ENCODE measurements at places on chromosomes 1 and 21. TPM values are rescaled to one million over a fixed set of nuclear protein-coding genes. Genes with fewer than 3 reads are reported as not detected.
A peak's percentile ranks its signal among the peaks of the same experiment; 100 is the strongest.

Gene CD1E
- not detected for total RNA-seq

Gene SEMA6C
- 77.7 TPM for total RNA-seq

Gene FLG2
- not detected for total RNA-seq

- DNase-seq: peak; percentile 74
These were observed 2.7 kb downstream of the FAM110D start for GRCh38 chr1:26161415-26162219.

Gene SMYD2
- 247 TPM for total RNA-seq

Gene RGS13
- 0.22 TPM for total RNA-seq

DNA sequence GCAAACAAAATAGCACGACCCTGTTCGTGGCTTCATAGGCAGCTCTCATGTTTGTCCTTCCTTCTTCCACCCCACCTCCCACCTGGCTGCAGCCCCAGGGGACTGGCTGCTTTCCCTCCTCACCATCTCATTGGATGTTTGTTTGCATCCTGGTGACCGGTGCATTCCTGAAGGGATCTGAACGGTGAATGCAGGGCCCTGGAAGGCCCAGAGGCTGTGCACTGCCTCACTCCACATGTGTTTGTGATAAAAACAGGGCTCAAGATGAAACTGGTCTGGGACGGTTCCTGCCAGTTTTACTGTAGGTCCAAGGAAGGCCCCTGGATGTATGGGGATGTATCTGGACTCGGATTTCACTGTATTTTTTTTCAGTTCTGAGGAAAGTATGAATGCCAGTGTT is 42.8 kb downstream of the CNN3 start:
- DNase-seq: no peak

DNA sequence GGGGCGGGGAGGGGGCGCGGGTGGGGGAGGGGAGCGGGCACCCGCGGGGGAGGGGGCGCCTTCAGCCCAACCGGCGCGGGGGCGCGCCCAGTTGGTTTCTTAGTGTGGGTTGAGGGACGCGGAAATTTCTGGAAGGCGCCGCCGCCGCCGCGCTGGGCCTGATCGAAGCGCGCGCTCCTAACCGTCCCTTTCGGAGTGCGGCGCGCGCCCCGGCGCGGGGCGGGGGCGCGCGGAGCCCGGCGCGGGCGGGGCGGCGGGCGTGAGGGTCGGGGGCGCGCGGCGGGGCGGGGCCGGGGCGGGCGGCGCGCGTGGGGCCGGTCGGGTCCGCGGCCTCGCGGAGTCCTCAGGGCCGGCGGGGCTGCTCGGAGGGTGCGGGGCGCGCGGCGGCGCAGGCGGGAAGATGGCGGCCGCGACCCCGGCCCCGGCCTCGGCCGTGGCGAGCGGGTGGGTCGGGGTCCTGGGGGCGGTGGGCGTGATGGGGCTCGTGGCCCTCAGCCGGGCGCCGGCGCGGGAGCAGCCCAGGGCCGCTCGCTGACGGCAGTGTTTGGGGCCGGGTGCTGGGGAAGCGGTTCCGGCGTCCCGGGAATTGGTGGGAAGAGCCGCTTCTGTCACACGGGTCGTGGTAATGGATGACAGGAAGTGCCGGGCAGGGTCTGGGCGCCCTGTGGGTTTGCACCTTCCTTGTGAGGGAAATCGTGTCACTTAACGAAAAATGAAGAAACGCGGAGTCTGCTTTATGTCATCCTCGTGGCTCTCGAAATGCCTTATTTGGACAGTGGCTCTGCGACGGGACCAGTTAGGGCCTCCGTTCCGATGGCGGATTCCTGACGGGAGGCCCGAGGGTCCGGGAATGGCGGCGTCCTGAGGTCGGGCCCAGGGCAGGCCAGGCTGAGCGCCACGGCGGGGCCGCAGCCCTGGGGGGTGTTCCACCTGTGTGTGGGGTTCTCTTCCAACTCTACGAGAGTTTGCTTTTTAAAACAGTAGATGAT is 764 bp downstream of the PKNOX1 start:
- peak; percentile 78 for DNase-seq

DNA sequence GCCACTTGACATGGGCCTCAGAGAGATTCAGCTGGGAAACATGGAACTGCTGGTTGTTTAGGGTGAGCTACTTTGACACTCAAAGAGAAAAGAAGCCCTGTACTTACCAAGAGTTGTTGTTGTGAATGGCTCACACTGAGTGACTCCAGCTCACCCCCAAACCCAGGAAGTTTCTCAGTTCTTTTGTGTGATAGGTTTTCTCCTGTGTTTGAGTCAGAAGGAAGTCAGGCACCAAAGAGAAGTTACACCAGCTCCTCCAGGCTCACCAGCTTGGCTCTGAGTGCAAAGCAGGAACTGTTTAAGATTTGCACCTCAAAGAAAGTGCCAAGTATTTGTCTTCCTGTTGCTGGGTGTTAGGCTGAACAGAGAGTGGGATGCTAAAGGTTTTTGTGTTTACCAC is 111.2 kb upstream of the PROX1 start:
- no peak for DNase-seq

GRCh38 chr21:45845063-45845769 is 136.4 kb upstream of the COL6A1 start:
- DNase-seq: no peak

GRCh38 chr1:24373710-24374109 is 39.9 kb downstream of the STPG1 start:
- DNase-seq: no peak

Gene RO60
- 51.8 TPM for total RNA-seq

GRCh38 chr1:224922404-224923164 is 6.9 kb upstream of the DNAH14 start:
- DNase-seq: no peak

Gene UQCRHL
- 6.0 TPM for total RNA-seq

GRCh38 chr1:22275626-22276395 is 132.9 kb upstream of the WNT4 start:
- no peak for DNase-seq

GRCh38 chr1:34083974-34084373 is 81.1 kb downstream of the CSMD2 start:
- no peak for DNase-seq

- DNase-seq: no peak
These were observed 3.3 kb upstream of the MIGA1 start for GRCh38 chr1:77776007-77776700.

GRCh38 chr1:66436378-66437135 is 97.4 kb upstream of the SGIP1 start:
- no peak for DNase-seq

- DNase-seq: no peak
These were observed 1.3 kb downstream of the BCAN start for GRCh38 chr1:156643049-156643777.

Gene CACHD1
- total RNA-seq: 2.7 TPM

Gene DNAJC6
- total RNA-seq: 4.7 TPM

- DNase-seq: no peak
These were observed 205.0 kb downstream of the GPR52 start for GRCh38 chr1:174652569-174653280.

- DNase-seq: no peak
These were observed 25.0 kb downstream of the WNT4 start for GRCh38 chr1:22117851-22118250.

DNA sequence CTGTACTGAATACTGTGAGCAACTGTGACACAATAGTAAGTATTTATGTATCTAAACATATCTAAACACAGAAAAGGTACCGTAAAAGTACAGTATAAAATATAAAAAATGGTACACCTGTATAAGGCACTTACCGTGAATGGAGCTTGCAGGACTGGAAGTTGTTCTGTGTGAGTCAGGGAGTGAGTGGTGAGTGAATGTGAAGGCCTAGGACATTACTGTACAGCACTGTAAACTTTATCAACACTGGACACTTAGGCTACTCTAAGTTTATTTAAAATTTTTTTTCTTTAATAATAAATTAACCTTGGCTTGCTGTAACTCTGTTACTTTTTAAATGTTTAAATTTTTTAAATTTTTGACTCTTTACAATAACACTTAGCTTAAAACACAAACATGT is 24.5 kb upstream of the SHCBP1L start:
- DNase-seq: no peak

- no peak for DNase-seq
These were observed 15.7 kb downstream of the FHAD1 start for GRCh38 chr1:15262706-15263105.

Gene HTR6
- total RNA-seq: not detected

GRCh38 chr1:160726498-160727315 is 12.3 kb upstream of the SLAMF7 start:
- DNase-seq: no peak

Gene UBAP2L
- total RNA-seq: 101 TPM

Gene TNFRSF8
- 0.82 TPM for total RNA-seq

Gene S100A13
- 131 TPM for total RNA-seq

GRCh38 chr1:91676030-91676429 is 175.4 kb downstream of the CDC7 start:
- DNase-seq: no peak

Gene CD2
- total RNA-seq: 0.36 TPM

Gene TAS1R1
- total RNA-seq: not detected

DNA sequence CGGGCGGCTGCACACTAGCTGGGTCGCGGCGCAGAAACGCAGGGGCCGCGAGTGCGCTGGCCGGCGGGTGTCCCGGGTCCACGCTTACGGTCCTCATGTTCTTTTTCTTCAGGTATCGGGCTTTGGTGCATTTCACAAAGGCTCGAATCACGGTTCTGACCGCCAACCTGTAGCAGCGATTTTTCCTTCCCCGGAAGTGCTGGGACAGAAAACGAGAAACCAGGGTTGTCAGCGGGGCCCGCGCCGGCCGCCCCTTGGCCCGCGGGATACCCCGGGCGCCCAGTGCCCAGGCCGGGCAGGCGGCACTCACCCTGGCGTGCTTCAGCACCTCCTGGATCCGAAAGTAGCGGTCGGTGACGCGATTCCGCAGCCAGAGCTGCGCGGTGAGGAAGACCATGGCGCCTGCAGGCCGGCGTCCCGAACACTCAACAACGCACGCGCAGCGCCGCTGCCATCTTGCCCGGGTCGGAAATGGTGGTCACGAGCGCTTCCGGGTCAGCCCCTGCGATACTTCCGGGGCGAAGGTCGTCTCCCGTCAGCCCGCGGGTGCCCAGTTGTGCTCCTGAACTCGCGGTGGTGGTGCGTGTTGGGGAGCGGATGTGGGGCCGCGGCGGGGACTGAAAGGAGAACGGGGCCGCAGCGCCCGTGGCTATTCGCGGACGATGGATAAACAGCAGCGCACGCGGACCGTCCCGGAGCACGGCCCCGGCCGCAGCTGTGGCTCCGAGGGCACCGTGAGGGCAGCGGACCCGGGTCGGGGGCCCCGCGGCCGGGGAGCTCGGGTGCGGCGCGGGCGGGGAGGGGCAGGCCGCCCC is at the start of gene MRPL20:
Gene MRPL20 (minus strand): TSS at position 473 of the 815 bp plus-strand sequence. CDS start 76 bp downstream, at position 397.
- peak; percentile 95 for DNase-seq
